NCI-H748 treated with DMSO at 0.1 percent for 48 hours (cell line): ENCODE measurements at places on chromosomes 3 and 15.
A peak's percentile ranks its signal among the peaks of the same experiment; 100 is the strongest.

DNA sequence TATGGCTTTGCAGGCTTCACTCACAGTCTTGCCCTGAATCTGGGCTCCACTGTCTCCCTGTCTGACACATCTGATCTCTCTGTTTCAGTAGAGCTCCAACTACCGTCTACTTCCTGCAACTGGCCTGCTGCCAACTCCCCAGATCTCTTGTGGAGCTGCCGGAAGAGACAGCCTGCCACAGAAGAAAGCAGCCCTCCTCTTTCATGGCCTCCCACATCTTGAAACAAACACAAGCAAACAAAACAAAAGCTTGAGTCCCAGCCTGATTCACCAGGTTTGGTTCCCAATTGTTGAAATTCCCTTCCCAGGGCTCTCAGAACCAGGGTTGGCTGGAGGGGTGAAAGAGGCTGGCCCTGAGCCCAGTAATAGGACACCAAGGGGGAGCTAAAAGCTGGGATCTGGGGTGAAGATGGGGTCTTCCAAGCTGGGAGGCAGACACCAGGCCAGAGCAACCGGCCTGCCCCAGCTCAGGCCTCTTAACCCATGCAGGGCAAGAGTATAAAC, 55.3 kb upstream of the CA12 start:
- peak; percentile 38 for DNase-seq

- no peak for DNase-seq
Measured at GRCh38 chr3:177860184-177860583, 662.9 kb upstream of the TBL1XR1 start.

- DNase-seq: no peak
Measured at GRCh38 chr3:16028604-16029003, 145.9 kb upstream of the GALNT15 start.

DNA sequence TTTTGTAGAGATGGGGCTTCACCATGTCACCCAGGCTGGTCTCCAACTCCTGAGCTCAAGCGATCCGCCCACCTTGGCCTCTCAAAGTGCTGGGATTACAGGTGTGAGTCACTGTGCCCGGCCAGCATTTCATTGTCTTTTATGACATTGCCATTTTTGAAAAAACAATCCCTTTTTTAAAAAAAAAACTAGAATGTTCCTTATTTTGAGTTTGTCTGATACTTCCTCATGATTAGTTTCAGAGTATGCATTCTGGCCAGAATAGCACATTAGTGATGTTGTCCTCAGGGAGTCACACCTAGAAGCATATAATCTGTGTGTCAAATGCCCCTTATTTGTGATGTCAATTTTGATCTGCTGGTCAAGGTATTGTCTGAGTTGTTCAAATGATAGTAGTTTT, 21.2 kb upstream of the NMD3 start:
- DNase-seq: no peak

- no peak for DNase-seq
Measured at GRCh38 chr3:15654127-15654526, 52.6 kb downstream of the BTD start.

- no peak for DNase-seq
Measured at GRCh38 chr15:25342629-25343028, 96.2 kb downstream of the UBE3A start.

DNA sequence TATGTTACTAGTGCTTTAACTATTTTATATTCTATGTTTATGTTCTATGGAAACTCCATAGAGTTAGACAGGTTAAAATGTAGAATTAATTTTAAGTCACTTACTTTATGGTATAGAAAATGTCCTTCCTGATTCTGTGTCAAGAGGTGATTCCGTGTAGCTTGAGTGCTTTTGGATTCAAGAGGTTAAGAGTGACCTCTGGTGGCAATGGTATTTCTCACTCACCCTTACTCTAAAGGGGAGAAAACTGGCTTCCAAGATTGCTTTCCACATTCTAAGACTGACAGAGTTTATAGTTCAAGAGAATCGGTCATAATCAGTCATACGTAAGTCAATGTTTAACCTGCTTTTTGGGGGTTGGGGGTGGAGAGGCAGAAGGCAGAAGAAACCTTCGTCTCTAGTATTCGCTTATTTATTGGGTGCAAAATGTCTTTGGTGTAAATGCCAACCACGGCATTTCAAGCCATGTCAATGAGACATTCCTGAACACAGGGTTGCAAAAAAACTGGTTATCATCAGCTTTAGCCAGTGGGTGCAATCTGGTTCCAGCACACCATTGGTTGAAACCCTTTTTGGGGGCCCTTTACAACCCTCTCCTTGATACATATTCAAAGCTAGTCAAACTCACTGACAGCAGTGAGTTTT, 92.0 kb upstream of the VGLL3 start:
- peak; percentile 20 for DNase-seq

- no peak for DNase-seq
Measured at GRCh38 chr3:26964836-26965235, 342.3 kb downstream of the LRRC3B start.

DNA sequence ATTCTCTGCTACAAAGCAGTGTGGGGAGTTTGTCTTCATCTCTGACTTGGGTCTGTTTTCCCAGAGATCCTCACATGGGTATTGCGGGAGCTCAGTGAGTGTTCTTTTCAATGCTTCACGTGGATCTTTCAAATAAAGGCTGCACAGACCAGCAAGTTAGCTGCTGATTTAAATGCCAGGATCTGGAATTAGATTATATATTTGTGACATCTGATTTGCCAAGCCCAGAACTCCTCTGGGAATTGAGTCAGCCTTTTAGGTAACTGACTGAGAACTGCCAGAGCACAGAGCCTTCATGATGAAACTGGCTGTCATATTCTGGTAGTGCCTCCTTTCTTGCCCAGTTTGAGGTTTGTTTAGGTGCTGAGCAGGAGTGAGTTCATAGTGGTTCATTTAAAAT, 14.7 kb downstream of the EDEM1 start:
- no peak for DNase-seq

GRCh38 chr3:128173849-128174248, 20.6 kb downstream of the EEFSEC start:
- DNase-seq: no peak

DNA sequence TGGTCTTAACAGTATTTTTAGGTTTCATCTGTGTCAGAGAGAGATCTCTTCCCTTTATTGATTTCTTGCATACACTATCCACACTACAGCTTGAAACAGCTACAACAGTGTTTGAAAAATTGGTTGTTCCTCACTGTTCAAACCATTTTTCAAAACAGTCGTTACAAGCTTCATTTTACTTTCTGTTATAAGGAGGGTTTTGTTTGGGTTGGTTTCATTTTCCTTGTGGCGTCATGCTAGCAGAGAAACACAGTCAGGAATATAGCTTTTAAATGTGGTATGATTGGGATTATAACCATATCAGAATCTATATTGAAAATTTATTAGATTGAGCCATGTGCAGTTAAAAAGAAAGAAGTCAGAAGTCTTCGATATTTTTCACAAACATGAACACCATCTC, 400.6 kb downstream of the ZBTB20 start:
- DNase-seq: no peak
